IPS-NIHi11 (cell line): ENCODE measurements at places on chromosomes 5 and 9.

DNA sequence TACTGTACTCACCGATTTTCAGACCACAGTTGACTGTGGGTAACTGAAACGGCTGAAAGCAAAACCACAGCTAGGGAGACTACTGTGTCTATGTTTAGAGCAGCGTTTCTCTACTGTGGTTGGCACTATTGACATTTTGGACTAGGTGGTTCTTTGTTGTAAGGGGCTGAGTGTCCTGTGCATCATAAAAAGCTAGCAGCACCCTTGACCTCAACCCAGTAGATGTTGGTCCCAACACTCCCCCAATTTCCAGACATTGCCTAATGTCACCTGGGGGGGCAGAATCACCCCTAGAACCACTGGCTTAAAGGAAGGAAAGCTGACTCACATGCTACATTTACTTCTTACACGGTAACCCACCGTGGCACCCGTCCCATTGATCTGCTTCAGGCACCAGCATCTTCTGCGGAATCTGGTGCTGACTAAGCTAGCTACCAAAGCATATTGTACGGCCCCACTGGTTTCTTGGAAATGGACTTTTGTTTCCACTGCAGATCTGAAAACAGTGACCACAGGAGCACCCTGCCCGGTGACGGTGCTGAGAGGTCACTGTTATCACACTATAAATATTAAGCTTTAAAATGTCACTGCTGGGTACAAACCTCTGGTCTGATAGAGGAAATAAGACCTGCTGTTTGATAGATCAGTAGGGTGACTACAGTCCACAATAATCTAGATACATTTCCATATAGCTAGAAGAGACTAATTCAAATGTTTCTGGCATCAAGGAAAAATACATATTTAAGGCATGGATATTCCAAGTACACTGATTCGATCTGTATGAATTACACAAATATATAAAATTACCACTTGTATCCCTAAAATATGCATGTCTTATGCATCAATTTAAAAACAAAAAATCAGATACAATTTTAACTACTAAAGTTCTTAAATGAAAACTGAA lies 151.4 kb downstream of the HSD17B3 start:
- DNase-seq = no peak

DNA sequence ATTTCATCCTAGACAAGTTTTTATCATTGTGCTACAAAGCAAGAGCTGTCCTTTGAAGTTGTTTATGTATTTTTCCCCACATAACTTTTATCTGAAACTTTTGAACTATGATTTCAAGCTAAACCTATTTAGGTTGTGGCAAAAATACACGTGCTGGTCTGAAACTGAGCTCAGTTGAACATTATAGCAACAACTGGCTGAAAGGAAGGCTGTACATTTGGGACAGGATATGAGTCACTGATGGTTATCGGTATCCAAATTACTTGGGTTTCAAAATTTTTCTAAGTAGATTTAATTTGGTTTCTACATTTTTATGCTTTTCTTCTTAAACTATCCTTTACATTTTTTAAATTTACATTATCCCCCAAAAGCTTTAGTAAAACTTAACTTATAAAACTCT lies 627.3 kb upstream of the NUDT12 start:
- no peak for DNase-seq

- DNase-seq = no peak
These were observed 356.9 kb downstream of the SEMA5A start for GRCh38 chr5:9188956-9189355.

DNA sequence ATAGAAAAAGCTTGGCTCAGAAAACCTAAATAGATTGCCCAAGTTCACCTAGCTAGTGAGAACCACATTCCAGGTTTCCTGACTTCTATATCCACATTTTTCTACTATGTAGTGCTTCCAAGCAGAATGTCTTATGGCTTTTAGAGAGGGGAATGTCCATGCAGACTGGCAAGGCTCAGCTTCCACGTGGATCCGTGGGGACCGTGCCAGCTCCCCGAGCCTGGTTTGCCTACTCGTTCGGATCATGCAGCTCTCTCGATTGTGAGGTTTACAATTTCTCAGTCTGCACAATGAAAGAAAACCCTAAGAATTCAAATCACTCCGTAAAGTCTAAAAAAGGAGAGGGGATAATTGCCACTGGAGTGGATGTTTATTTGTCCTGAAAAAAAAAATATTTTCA lies 256.5 kb upstream of the NR4A3 start:
- DNase-seq = no peak

DNA sequence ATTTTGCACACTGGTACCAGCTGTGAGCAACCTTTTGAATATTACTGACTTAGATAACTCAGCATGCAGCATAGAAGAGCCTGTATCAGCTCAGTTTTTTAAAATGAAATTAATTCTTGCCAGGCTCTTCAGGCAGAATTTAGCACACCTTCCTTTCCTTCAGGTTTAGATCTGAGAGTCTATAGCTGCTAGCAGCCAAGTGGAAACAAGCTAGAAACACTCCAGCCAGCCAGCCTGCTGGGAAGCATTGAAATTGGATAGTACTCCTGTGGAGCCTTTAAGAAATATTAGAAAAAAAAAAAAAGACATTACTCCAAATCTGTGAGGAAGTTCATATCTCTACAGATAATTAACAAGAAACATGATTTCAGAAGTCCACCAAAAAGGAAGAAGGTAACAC lies 812.2 kb downstream of the DTWD2 start:
- DNase-seq = no peak

- no peak for DNase-seq
These were observed 221.3 kb downstream of the PIK3R1 start for GRCh38 chr5:68436686-68437520.

DNA sequence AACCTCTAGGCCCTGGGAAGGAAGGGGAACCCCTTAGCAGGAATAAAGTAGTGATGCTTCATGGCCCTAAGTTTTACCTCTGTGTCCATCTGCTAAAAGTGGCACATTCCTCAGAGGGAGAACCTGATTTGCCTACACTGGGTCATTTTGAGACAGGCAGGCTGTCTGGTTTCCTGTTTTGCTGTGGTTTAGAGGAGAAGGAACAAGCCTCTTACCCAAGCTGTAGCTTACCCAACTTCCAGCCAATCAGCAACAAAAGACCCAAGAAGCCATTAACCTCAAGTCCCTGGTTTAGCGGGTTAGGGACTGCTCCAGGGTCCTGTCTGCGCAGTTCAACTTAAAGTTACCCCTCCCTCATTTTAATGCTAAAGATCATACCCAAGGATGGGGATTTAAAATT lies 411.0 kb downstream of the MAT2B start:
- no peak for DNase-seq

DNA sequence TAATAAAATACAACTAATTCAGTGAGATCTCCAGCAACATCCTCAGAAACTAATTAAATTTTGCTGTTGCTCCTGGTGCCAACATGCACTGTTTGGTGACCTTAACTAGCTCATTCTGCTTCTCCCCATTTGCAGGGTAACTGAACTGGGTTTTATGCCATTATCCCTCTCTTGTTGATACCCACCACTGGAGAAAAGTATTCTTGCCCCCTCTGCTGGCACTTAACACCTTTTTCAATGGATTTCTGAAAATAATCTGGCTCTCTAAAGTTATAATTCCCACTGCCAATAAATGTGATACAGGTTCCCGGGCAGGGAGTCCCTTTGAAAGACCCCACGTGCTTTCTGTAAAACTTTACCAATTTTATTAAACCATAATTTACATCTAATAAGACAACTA lies 394.3 kb downstream of the OSTF1 start:
- no peak for DNase-seq

DNA sequence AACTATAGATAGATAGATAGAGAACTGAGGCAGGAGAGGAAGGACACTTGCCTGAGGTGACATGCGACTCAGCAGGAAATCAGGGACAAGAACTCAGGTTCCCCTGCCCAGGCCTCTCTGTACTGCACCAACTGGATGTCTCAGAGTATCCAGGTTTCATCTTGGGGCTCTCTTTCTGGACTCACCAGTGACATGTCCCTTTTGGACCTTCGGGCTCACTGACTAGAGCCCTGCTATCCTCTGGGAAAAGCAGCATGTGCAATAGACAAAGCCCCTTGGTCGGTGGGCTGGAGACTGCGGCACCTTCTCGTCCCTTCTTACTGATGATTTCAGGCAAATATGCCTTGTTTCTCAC lies 104.5 kb downstream of the RGS3 start:
- no peak for DNase-seq

DNA sequence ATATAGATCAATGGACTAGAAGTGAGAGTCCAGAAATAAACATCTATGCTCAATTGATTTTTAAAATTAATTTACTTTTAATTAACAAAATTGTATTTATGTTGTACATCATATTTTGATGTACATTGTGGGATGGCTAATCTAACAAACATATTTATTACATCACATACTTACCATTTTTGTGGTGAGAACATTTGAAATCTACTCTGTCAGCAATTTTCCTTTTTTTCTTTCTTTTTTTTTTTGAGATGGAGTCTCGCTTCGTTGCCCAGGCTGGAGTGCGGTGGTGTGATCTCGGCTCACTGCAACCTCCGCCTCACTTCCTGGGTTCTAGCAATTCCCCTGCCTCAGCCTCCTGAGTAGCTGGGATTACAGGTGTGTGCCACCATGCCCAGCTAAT lies 32.4 kb upstream of the SHB start:
- no peak for DNase-seq

GRCh38 chr9:128159522-128159783 lies 612 bp upstream of the BBLN start:
- DNase-seq = no peak

- no peak for DNase-seq
These were observed 20.5 kb upstream of the NDST1 start for GRCh38 chr5:150487199-150488061.

DNA sequence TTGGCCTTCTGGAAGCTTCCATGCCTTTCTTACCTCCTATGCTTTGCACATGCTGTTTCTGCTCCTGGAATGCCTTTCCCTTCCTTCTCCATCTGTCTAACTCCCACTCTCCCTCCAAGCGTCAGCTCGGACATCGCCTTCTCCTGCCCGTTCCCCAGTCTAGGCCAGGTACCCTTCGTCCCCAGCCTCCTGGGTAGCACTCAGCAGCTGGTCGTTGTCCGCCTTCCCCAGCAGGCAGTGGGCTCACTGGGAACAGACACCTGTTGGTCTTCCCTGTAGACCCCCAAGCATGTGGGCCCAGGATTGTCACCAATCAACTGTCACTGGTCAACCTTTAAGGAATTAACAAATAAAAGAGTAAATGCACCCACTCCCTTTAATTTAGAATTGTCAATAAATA lies 202.2 kb downstream of the RGS3 start:
- no peak for DNase-seq

DNA sequence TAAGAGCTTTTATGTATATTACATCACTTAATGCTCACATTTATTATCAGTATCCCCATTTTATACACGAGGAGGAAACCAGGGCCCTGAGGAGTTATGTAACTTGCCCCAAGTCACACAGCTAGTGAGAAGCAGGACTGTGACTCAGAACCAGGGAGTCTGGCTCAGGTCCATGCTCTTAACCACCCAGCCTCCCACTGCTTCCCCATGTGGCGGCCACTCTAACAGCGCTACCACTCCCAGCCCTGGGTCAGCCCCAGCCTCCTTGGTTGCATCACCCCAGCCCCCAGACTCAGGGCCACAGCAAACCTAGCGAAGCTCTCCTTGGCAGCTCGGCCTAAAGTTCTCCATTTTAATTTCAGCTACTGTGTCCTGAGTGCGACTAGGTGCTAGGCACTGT lies 159.1 kb downstream of the PAX5 start:
- DNase-seq = no peak

DNA sequence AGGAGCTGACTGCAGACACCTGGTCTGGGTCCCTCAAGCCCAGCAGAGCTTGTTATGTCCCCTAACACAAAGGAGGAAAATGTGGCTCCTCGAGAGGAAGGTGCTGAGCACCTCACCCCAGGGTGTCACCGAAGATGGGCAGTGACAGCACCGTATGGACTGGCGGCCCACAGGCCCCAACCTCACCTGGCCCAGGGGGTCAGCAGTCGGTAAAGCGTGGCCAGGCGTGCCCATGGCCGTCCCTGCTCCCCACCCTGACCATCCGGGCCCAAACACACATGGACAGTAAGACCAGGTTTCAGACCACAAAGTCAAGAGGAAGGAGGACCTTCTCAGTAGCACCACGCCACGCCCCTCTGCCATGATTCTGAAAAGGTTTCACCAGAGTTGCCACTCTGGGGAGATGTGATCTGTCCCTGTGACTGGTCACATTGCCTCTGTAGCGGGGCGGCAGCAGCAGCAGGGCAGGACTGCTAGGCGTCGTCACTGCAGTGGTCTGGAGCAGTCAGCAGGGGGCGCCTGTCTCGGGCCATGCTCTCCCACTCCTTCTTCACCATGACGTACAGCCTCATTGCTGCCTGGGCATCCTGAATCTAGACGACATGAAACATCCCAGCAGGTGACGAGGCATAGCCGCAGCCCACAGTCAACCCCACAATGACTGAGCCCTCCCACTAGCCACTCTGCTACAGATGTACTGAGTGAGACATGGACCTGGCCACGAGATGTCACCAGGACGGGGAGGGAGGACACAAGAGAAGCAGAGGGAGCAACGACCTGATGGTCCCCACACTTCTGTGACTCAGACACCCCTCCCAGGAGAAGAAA lies 11.1 kb downstream of the REXO4 start:
- peak; percentile 89 for DNase-seq

DNA sequence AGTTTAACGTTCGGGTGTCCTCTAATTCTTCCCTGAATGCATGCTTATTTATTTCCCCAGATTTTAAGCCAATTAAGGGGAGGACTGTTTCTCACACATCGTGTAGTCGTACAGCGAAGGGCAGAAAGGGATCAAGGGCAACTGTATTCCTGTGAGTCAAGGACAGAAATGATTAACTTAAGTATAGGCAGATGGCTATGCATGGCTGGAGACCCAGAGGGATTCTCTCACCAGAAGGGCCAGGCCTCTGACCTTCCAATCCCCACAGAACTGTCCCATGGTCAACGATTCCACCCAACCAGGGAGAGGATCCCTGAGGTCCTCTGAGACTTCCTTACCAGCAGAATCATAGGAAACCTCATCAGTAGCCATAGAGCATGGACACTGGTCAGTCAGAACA lies 161.8 kb upstream of the MAP1B start:
- DNase-seq = no peak

DNA sequence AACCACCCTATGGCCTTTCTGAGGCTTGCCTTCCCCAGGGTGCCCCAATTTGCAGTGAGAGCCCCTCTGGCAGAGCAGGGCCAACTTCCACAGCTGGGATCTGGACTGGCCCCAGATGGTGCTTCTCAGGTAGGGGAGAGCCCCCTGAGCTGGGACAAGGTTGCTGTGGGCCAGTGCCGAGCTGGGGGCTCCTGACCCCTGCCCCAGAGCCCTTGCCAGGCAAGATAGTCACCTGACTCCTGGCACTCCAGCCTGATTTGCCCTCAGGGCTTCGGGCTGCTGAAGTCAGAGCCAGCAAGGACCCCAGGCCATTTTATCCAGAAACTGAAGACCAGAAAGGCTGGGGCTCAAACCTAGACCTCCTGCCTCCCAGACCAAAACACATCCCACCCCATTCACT lies 33.4 kb upstream of the AKNA start:
- no peak for DNase-seq

- no peak for DNase-seq
These were observed 326.1 kb downstream of the NSG2 start for GRCh38 chr5:174371600-174372094.
